Pulmonary artery endothelial cell (primary cell): ENCODE measurements at places on chromosomes 4 and X.
A peak's percentile ranks its signal among the peaks of the same experiment; 100 is the strongest.

- DNase-seq: no peak
These were observed 254.9 kb upstream of the GATB start for GRCh38 chr4:152015597-152016302.

DNA sequence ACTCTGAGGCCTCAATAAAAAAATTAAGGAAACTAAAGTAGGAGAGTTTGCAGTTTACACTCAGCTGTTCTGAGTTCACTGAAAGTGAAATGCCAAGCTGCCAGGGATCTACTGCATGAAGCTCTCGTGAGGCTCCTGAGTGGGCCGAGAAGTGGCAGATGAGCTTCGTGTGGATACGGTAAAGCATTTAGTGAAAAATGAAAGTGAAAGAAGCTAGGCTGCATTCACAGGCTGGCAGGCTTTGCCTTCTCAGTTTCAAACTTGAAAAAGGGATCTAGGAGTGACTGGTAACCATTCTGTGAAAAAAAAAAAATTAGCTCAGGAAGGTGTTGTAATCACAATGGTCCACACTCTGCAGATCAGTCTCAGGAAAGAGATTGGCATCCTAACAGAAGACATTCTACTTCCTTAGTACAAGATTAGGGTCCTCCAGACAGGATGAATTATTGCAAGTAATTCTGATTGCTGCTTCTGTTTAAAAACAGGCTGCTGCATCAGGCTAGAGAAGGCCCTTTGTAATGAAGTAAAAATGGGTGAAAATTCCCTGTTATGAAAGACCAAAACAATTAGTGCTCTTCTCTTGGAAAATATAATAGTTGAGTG is 679.9 kb downstream of the RPA4 start:
- peak; percentile 17 for DNase-seq

GRCh38 chrX:68842351-68842750 is 13.5 kb downstream of the EFNB1 start:
- DNase-seq: no peak

DNA sequence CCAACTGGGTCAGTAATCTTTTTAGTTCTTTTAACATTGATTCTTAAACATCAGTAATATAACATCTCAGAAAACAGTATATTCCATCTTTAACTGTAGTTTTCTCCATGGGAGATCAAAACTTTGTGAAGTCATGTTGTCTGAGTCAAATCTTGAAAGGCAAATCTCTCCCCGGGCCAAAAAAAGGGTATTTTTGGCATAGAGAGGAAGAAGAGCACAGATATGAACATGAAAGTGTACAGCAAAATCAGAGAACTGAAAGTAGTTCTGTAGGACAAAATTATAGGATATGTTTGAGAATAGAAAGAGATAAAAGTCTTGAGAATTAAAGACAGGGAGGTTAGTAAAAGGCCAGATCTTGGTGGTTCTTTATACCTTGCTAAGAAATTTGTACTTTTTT is 176.4 kb upstream of the GYPA start:
- no peak for DNase-seq

- no peak for DNase-seq
These were observed 35.4 kb upstream of the PLAC1 start for GRCh38 chrX:134693644-134694043.

GRCh38 chrX:128517691-128518090 is 465.5 kb upstream of the ACTRT1 start:
- no peak for DNase-seq
